CD4-positive, alpha-beta memory T cell (primary cell): ENCODE measurements at places on chromosomes 2 and 18. TPM values are rescaled to one million over a fixed set of nuclear protein-coding genes. Genes with fewer than 3 reads are reported as not detected.

The EVX2 gene
- not detected for total RNA-seq

The INHA gene
- not detected for total RNA-seq

The RAB27B gene
- total RNA-seq: 3.1 TPM

The PCARE gene
- total RNA-seq: not detected

The RAPGEF4 gene
- not detected for total RNA-seq

GRCh38 chr18:37403100-37403781 is 162.4 kb downstream of the CELF4 start:
- no peaks in the 10 kb centered on the region for H3K36me3 ChIP-seq
- H3K27ac ChIP-seq: no peak overlapping the region
- H3K4me1 ChIP-seq: no peaks in the 10 kb centered on the region
- no peak overlapping the region for H3K4me3 ChIP-seq
- no peaks in the 10 kb centered on the region for H3K27me3 ChIP-seq

GRCh38 chr2:39403311-39403710 is 33.8 kb downstream of the MAP4K3 start:
- no peaks in the 10 kb centered on the region for H3K27me3 ChIP-seq
- no peak overlapping the region for H3K27ac ChIP-seq
- DNase-seq: no peak
- peaks cover 35% of the 10 kb centered on the region for H3K4me1 ChIP-seq
- no peaks in the 10 kb centered on the region for H3K36me3 ChIP-seq

GRCh38 chr2:52335727-52336126 is 1303.8 kb upstream of the NRXN1 start:
- no peaks in the 10 kb centered on the region for H3K27me3 ChIP-seq
- no peaks in the 10 kb centered on the region for H3K36me3 ChIP-seq
- DNase-seq: no peak
- H3K27ac ChIP-seq: no peak overlapping the region

DNA sequence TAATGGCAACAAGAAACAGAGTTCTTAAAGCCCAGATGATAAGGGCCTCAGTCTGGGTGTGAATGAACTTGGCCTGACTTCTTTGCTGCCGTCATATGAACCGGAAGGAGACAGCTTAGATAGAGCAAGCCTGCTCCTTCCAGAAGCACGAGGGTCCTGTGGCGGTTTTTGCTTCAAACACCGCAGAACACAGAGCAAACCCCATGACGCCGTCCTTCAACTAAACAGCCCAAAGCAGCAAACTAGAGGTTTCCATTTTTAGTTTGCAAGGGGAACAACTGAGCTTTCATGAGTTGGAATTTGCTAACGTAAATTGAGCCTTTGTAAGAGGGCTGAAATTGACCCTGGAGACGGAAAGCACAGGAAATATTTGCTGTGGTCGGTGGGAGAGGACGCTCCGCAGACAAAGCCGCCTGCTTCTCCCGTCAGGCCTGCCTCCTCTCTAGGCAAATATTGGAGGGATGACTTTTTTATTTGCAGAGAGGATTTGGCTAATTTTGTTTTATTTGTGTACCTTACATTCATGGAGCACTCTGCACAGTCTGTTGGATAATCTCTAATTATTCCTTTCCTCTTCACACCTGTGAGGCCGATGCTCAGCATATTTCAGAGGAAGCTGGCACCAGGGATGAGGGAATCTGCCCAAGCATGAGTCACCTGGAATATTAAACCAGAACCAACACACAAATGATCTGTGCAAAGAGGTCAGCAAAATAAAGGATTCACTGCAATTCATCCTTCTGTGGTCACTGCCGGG is 134.0 kb upstream of the NCK2 start:
- no peaks in the 10 kb centered on the region for H3K27me3 ChIP-seq
- H3K4me3 ChIP-seq: no peak overlapping the region
- no peaks in the 10 kb centered on the region for H3K4me1 ChIP-seq
- no peak overlapping the region for H3K27ac ChIP-seq
- no peaks in the 10 kb centered on the region for H3K36me3 ChIP-seq

DNA sequence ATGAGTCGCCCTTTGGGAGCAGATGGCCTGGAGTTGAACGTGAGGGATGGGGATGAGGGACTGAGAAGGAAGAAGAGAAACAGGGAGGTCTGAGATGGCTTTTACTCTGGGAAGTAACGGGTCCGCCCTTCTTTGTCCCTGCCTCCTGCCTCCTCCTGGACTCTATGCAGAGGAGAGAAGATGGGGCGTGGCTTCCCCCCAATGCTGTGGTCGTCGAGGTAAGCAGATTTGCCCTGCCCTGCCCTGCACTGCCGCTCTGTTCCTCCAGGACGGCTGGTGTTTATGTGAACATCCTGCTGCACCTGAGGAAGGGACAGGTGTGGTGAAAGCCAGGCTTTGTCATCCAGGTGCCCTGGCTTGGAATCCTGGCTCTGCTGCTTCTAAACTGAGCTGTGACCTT is 13.5 kb upstream of the NTSR2 start:
- H3K27ac ChIP-seq: no peak overlapping the region
- no peak for DNase-seq
- H3K4me3 ChIP-seq: no peak overlapping the region
- peaks cover 10% of the 10 kb centered on the region for H3K4me1 ChIP-seq

DNA sequence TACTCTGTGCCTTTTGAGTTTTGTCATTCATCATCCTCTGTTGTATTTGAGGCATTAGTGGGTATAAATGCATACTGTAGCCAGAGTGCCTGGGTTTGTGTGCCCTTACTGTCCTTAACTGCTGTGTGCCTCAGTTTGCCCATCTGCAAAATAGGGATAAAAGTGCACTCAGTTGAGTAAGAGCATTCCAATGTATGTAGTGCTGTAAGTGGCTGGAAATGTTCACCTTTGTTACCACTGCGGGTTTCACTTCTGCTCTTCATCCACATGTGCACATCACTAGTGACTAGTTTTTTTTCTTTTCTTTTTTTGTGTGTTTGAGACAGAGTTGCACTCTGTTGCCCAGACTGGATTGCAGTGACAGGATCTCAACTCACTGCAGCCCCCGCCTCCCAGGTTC is 39.9 kb downstream of the PLEKHB2 start:
- H3K36me3 ChIP-seq: peaks cover 50% of the 10 kb centered on the region
- H3K4me3 ChIP-seq: no peak overlapping the region
- H3K4me1 ChIP-seq: no peaks in the 10 kb centered on the region
- H3K27me3 ChIP-seq: no peaks in the 10 kb centered on the region

DNA sequence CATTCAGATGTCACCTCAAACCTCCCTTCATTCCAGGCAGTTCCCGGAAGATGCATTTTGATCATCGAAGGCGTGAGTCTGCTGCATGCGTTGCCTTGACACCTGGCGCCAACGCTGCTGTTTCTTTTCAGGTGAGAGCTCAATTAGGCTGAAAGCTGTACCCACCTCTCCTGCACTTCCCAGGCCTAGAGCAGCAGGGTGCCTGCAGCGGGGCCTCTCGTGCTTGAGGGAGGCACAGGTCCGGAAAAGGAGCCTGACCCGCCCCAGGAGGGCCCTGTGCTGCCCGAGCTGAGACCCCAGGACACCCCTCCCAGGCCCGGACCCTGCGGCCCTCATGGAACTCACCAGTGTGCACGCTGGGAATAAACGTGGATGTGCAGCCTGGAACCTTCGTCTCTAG is 31.4 kb upstream of the KCNG2 start:
- H3K4me3 ChIP-seq: no peak overlapping the region
- H3K27me3 ChIP-seq: no peaks in the 10 kb centered on the region
- DNase-seq: no peak
- H3K27ac ChIP-seq: no peak overlapping the region
- H3K36me3 ChIP-seq: no peaks in the 10 kb centered on the region
- no peaks in the 10 kb centered on the region for H3K4me1 ChIP-seq

- no peaks in the 10 kb centered on the region for H3K4me1 ChIP-seq
- H3K36me3 ChIP-seq: no peaks in the 10 kb centered on the region
- DNase-seq: no peak
- no peak overlapping the region for H3K4me3 ChIP-seq
- H3K27ac ChIP-seq: no peak overlapping the region
Observed at GRCh38 chr2:64963719-64964118, 25.5 kb upstream of the SLC1A4 start.

- DNase-seq: no peak
- no peak overlapping the region for H3K27ac ChIP-seq
- no peaks in the 10 kb centered on the region for H3K36me3 ChIP-seq
- H3K4me3 ChIP-seq: no peak overlapping the region
- H3K27me3 ChIP-seq: no peaks in the 10 kb centered on the region
- H3K4me1 ChIP-seq: no peaks in the 10 kb centered on the region
Observed at GRCh38 chr2:65706411-65706810, 274.0 kb upstream of the SPRED2 start.

DNA sequence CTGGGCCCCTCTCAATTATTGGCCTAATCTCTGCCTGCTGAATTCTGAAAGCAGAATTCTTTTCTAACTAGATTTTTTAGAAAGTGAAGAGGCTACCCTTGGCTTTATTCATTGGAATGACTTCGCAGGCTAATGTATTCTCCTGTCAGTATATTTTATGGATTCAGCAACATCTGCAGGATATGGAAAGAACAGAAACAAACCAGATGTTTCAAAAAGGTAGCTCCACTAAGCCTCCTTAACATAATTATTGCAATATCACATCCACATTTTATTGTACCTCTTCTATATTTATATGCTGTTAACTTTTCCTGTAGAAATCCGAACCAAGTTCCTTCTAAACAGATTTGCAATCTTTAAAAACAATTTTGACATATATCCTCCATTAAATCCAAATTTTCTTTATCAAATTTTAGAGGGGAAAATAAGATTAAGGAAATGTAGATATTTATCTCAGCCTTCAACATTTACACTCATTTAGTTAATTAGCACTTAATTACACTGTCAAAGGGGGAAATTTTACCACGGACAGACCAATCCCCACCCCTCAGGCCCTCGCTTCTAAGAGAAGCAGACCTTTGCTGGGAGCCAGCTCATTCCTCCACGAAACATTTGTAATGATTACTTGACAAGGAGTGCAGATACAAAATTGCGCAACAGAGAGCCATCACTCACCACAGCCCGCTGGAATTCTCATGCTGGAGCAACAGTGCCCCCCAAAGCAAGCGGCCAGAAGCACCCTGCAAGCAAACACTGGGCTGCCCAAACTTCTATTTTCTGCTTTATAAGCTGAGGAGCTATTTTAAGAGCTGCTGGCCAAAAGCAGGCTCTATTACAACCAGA is 253.4 kb downstream of the ETAA1 start:
- H3K27me3 ChIP-seq: no peaks in the 10 kb centered on the region
- H3K36me3 ChIP-seq: no peaks in the 10 kb centered on the region

DNA sequence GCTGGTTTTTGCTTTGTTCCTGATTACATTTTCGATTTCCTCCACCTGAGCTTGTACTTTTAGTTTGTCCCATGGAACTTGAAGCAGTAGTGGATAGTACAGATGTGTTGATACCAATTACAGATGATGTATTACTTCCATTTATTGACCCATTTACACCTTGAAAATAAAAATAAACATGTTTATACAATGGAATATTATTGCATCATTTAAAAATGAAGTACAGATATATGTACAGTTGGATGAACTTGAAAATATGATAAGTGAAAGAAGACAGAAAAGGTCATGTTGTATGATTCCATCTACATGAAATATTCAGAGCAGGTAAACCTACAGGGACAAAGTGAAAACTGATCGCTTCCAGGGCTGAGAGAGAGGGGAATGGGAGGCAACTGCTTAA is 160.3 kb upstream of the WDSUB1 start:
- no peak overlapping the region for H3K27ac ChIP-seq
- peaks cover 4% of the 10 kb centered on the region for H3K36me3 ChIP-seq
- no peak for DNase-seq
- no peaks in the 10 kb centered on the region for H3K27me3 ChIP-seq
- H3K4me3 ChIP-seq: no peak overlapping the region

GRCh38 chr2:200966770-200967169 is 3.3 kb upstream of the ORC2 start:
- no peaks in the 10 kb centered on the region for H3K36me3 ChIP-seq
- peaks cover 37% of the 10 kb centered on the region for H3K4me1 ChIP-seq
- no peak overlapping the region for H3K27ac ChIP-seq
- no peak overlapping the region for H3K4me3 ChIP-seq

DNA sequence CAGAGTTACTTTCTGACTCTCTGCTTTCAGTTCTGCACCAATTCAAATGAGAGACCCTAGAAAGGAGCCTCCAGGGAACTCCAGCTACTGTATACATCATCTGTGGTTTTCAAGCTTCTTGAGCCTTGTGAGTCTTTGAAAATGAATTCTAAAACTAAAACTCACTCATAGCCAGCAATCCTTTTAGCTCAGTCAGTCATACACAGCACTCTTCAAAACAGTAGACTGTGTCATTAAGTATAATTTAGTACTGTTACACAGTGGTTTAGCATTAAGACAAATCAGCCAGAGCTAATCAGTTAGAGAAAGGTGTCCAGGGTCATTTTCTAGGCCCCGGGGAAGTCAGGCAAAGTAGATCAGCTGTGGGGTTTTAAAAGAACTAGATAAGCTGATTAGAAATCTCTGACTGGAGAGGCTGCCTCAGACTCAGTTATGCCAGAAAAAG is 322.1 kb upstream of the THUMPD2 start:
- H3K4me3 ChIP-seq: no peak overlapping the region
- H3K27me3 ChIP-seq: no peaks in the 10 kb centered on the region
- H3K4me1 ChIP-seq: no peaks in the 10 kb centered on the region
- no peak for DNase-seq
- no peaks in the 10 kb centered on the region for H3K36me3 ChIP-seq
- H3K27ac ChIP-seq: no peak overlapping the region

- H3K4me1 ChIP-seq: no peaks in the 10 kb centered on the region
- H3K27me3 ChIP-seq: no peaks in the 10 kb centered on the region
- H3K27ac ChIP-seq: no peak overlapping the region
Observed at GRCh38 chr2:159249990-159250715, 36.4 kb downstream of the WDSUB1 start.

- no peak overlapping the region for H3K4me3 ChIP-seq
- no peaks in the 10 kb centered on the region for H3K36me3 ChIP-seq
- no peaks in the 10 kb centered on the region for H3K27me3 ChIP-seq
Observed at GRCh38 chr18:49764032-49764431, 49.3 kb downstream of the ACAA2 start.

GRCh38 chr2:78845664-78846185 is 179.8 kb upstream of the REG3G start:
- no peaks in the 10 kb centered on the region for H3K27me3 ChIP-seq
- H3K4me1 ChIP-seq: no peaks in the 10 kb centered on the region
- no peak for DNase-seq
- no peaks in the 10 kb centered on the region for H3K36me3 ChIP-seq
- H3K4me3 ChIP-seq: no peak overlapping the region
